Suppressor macrophage (primary cell): ENCODE measurements at places on chromosomes 7 and 10.
A peak's percentile ranks its signal among the peaks of the same experiment; 100 is the strongest.

DNA sequence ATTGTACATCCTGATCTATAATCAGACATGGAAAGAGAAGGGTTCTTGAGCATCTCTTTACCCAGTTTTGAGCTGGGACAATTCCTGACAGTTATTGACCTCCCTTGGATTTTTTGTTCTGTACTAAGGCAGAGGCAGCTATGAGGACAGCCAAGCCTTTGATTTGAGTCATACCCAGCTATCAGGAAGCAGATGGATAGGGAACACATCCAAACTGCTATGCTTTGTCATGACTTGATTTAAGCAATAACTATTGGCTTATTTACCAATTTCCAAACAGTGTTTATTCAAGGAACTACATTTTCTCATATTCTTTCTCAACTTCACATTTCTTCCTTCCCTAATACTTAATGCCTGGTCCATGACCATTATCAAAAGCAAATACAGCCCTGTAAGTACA is 396.4 kb upstream of the STEAP1 start:
- no peak for DNase-seq

DNA sequence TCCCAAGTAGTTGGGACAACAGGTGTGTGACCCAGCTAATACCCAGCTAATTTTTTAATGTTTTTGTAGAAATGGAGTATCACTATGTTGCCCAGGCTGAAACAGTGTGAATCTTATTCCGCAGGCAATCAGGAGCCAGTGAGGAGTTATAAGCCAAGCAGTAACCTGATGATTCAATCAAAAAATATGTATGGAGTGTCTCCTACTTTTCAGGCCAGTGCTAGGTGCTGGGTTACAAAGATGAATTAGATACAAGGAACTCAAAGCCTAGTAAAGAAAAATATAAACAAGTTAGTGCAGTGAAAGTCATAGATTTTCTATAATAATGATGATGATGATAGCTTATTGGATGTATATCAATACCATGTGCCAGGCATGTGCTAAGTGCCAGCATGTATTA is 13.2 kb upstream of the IFRD1 start:
- DNase-seq = no peak

GRCh38 chr7:125423458-125424155 is 494.0 kb upstream of the POT1 start:
- peak; percentile 1 for DNase-seq

DNA sequence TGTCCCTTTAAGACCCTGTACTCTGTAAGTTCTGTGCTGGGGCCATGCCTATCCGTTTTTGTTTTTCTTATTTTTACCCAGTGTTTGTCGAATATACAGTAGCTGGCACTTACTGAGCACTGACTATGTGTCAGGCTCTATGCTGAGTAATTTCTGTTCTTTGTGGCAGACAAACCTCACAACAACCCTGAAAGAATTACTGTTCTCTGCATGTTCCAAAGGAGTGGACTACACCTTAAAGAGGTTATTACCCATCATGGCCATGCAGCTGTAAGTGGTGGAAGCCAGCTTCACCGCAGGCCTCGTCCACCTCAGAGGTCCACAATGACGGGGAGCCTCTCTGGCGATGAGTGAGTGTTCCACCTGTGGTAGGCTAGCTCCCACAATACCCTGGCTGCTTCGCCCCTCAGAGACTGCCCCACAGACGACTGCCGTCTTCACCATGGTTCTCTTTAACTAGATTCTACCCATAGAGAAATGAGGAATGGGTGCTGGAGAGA is 30.1 kb upstream of the RBM20 start:
- DNase-seq = no peak

GRCh38 chr10:131846240-131847101 is 54.3 kb upstream of the PPP2R2D start:
- DNase-seq = no peak

GRCh38 chr10:44828508-44829142 is 82.5 kb upstream of the TMEM72 start:
- DNase-seq = no peak

DNA sequence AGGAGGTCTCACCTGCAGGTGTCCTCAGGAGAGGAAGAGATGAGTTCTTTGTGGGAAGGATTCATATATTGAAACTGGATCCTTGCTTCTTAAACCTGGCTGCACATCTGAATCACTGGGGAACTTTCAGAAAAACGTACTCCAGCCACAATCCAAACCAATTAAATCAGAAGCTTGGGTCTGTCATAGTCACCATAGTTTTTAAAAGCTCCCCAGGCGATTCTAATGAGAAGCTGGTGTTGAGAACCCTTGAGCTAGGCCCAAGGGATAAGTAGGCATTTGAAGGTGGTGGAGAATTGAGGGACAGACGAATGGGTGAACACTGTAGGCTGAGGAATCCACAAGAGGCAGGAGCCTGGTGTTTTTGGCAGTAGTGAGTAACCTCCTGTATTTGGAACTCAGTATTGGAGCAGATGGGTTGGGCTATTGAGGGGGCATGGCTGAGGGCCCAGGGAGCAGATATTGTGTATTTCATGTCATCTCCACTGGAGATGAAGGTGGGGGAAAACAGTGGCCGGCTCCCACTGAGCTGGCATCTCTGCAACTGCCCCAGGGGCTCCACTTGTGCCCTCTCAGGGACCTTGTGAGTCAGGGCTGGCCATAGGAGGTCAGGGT is 14.5 kb downstream of the ADCYAP1R1 start:
- DNase-seq = no peak

DNA sequence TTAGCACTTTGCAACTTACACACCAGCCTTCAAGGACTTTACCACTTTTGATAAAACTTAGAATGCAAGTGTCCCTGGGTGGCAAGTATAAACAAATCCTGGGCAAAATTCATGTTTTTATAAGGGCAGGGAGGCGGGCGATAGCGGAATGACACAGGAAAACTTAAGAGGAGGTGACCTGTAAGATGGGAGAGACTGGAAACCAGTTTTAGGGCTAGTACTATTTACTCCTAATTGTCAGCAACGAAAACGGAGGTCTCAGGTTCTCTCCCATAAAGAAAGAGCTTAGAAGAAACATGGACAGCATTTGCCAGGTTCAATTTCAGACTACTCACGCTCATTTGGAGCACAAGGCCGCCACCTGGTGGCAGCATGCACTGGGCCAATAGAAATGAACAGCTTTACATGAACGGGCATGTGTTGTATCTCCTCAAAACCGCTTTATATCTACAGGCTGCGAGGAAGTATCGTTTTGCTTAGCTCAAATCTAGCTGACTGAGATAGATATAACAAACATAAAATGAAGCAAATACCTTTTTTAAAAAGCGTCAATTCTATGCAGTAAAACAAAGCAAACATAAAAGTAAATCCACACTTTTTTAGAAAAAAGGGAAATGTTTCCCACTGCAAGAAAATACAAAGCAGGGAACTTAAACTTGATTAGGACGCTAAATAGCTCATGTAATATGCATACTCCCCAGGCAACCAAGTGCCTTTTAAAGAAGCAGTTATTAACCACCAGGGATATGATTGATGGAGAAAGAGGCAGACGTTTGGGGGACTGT is 37.6 kb upstream of the SVOPL start:
- peak; percentile 91 for DNase-seq

- no peak for DNase-seq
Observed at GRCh38 chr7:38428041-38428440, 154.6 kb upstream of the TARP start.

GRCh38 chr10:114043532-114044246 is at the start of gene ADRB1:
Gene ADRB1 (plus strand): TSS chr10:114043866. CDS start chr10:114044133, 267 bp downstream.
- peak; percentile 81 for DNase-seq

DNA sequence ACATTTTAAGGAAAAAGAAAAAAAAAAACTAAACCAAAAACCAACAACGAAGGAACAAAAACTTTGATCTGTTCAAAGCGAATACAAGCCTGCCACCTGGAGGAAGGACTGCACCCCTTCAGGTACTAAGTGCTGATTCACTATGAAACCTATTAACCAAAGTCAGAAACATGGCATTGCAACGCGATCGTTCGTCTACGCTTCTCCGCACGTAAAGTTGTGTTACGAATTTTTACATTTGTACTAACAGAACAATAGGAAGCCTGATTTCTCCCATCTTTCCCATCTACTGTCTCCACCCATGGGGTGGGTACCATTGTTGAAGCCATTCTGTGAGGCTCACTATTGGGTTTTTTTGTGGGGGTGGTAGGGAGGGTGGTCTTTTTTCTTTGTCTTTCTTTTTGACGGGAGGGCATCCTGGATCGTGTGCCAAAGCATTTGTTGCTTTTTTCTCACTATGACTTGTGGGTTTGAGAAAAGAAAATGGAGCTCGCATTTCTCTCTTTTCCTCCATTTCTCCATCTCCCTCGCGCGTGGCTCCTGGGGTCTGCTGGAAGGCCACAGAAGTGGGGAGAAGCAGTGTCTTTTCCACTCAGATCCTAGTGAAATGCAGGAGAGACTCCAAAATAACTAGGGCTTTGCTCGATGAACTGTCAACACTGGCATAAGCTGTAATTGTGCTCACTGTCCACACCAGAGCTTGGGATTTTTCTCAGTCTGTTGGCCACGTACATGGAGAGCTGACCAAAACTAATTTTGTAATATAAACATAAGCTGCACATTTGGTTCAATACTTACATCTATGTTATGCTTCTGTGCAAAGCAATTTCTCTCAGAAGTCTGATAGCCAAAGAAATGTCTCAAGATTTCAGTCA is 100.9 kb upstream of the YAE1 start:
- peak; percentile 44 for DNase-seq

DNA sequence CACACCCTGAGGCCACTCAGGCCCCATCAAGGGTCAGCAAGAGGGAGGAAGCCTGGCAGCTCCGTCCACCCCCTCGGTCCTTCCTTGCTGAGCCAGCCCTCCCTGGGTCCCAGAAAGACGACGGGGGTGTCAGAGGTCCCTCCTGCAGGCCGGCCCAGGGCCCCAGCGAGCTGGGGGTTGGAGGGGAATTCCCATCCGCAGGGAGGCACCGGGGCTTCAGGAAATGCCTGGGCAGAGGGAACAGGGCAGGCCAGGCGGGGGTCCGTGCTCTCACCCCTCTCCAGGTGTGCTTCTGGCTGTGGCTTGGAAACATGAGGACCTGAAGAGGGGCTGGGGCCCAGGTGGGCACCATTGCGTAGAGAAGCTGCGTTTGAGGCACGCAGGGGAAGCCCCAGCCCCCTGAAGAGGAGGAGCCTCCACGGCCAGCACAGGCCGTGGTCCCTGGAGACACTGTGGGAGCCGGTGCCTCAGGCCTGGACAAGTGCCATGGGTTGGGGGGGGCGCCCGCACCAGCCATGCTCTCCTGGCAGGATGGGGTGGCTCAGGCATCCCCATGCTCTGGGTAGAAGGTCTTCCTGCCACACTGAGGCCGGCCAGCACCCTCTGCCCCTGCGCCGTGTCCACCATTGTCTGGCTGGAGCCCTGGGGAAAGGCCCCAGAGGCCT is 66.7 kb downstream of the PDGFA start:
- DNase-seq = no peak

DNA sequence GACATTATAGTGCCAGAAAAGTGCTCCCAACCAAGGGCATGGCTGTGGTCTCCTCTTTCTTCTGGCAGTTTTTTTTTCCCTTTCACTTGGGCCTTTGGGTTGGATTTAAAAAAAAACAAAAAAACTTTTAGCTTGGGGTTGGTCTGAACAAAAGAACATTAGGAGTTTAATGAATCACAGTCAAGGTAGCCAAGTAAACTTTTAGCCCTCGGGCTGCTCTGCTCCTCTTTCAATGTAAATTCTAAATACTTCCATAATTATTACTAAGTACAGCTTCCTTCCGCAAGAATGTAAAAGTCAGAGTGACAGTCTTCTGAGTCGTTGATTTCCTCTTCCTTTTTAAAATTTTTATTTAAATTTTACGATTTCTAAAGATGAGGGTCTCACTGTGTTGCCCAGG is 79.2 kb downstream of the NRF1 start:
- no peak for DNase-seq

DNA sequence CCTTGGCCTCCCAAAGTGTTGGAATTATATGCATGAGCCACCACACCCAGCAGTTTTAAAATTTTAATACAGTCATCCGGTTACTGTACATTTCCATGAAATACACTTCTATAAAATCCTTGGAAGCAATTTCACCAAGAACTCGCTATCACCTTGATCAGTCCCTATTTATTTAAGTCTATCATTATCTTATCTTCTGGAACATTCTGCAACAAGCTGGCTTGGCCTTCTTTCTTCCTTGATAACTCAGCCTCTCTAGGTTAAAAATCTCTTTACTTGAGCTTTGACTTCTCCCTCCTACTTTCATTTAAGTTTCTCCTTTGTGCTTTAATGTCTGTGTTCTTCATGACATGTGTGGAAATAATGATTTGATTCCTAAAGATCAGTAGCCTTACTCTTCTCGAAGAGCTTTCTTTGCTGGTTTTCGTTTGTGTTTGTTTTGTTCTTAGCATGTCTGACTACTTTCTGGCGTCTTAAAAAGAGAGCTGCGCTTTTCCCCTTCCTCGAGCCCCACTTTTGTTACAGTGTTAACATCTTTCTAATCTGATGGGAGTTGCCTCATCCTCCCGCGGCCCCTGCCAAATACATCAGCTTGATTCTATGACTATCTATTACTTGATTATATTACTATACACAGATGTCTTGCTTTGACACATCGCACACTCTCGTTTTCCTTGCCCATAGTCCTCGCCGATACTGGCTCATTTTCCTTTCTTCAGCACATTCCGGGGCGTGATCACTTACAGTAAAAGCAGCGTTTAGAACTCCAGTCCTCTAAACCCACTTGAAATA is 11.1 kb upstream of the CALML5 start:
- DNase-seq = no peak

- DNase-seq = no peak
Observed at GRCh38 chr7:93894966-93895640, 4.5 kb upstream of the TFPI2 start.

DNA sequence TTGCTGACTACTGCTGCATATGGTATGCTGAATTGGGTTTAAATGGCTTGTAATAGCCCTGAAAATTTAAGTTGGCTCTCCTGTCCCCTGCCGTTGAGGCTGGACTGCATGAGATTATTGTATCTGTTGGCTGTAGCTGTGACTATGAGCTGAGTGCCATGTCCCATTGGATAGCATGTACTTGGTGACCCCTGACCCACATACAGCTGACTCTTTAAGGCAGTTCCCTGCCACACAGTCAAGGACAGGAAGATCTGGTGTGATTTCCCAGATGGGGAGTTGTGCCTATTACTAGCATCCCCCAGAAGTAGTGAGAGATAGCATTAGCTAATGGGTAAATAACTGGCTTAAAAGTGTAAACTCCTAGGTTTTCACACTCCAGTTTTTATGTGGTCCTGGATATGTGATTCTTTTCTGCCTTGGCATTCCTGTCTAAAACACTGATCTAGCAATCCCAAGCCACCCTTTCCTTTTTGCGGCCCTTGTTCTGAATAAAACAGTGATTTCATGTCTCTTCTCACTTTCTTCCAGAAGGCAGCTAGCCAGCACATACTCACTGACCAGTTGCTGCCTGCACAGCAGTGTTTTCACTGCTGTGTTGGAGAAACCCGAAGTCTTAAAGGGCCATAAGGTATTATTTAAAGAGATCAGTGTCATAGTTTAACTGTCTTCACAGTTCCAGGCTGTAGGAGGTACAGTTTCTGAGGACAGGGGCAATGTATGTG is 35.9 kb downstream of the LRRC4 start:
- DNase-seq = no peak

GRCh38 chr7:3197567-3198213 is 103.4 kb upstream of the SDK1 start:
- DNase-seq = no peak

DNA sequence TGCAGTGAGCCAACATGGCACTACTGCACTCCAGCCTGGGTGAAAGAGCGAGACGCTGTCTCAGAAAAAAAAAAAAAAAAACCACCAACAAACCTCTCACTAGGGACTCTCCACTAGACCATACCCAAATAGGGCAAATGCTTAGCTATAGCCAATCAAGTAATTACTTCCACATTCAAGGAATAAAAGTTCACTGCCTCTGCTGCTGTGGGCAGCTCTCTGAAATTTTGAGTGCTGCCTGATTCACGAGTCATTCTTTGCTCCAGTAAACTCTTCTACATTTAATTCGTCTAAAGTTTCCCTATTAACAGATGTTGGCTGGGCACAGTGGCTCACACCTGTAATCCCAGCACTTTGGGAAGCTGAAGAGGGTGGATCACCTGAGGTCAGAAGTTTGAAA is 4.7 kb upstream of the NRBF2 start:
- DNase-seq = no peak
